Progenitor cell of endocrine pancreas (in vitro differentiated cells): ENCODE measurements at places on chromosomes 5 and 9. TPM values are rescaled to one million over a fixed set of nuclear protein-coding genes. Genes with fewer than 3 reads are reported as not detected.

- DNase-seq: no peak
Observed at GRCh38 chr5:146399481-146399880, 47.7 kb upstream of the TCERG1 start.

DNA sequence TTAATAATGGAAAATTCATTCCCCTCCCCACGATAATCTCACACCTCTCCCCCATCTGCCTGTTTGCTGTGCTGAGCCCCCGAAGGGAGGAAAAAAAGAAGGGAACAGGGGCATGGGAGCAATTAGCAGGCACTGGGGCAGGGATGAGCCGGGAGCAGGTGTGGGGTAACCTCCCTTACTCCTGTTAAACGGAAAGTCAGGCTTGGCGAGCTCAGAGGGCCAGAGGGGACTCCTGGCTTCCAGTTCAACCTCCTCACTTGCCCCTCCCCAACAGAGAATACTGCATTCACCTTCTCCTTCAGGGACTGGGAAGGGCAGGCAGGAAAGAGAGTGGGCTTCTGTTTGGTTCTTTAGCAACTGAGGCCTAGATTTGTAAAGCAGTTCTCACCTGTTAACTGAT lies 1.6 kb downstream of the AFAP1L1 start:
- DNase-seq: no peak

DNA sequence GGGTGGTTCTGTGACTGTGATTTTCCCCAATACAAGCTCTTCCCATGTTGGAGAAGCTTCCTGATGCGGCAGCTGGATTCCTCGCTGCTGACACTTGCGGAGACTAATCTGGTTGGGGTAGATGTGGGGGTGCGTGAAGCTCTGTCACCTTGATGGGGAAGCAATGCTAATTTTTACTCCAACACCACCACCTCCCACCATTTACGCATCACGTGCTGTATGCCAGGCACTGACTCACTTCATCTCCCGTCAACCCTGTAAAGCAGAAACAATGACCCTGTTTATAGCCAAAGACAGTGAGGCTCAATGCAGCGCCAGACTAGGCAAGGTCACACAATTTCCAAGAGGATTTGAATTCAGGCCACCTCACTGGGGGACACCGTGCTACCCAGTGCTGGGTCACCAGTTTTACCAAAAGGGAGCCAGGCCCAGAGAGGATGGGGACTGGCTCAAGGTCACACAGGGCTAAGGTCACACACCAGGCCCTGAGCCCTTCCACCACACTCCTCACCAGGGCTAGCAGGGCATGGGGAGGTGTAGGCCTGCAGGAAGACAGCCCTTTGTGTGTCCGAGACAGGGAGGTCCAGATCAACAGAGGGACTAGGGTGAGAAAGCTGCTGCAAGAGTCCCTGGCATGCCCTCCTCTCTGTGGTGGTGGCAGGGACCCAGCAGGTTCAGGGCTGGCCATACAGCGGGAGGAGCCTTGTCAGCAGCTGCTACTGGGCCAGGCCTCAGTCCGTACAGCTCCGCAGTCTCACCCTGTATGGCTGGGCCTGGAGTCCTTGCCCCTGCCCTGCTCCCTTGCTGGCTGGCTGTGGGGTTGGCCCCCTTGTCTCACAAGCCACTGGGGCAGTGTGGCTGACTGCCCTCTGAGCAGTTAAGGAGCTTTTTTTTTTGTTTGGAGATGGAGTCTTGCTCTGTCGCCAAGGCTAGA lies 3.3 kb downstream of the STKLD1 start:
- DNase-seq: no peak

DNA sequence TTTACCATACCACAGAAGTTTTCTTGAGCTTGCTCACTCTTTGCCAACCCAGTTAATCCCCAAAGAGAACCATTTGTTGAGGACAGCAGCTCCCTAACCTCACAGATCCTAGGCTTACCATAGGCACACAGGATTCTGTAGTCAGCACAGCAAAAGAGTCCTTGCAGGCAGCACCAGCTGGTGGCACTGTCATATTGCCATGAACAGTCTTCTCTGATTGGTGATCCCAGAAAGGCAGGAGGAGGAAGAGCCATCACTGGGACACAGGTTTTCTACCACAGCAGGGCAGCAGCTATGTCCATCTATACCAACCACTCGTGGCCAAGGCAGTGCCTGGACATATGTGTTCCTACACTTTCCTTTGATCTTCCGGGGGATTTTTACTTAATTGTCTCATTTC lies 297.1 kb upstream of the CD180 start:
- DNase-seq: no peak

DNA sequence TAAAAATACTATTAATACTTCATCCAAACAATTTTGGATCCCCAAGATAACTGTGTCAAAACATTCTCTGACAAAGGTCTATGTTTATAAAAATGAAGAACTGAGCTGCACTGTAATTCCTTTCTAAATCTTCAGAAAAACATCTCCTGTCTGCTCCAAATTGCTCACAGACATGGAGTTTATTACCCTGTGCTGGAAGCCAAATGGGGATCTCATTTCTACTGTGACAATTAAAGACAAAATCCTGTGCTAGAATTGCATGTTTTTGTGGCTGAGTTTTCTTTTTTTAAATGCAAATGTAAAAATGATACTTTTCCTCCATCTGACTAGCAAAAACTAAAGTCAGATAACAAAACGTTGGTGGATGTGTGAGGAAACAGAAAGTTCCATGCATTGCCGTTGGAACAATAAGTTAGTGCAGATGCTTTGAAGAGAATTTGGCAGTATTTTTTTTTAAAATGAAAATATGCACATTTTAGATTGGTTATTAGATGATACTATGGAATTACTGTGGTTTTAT lies 93.5 kb downstream of the GNA14 start:
- DNase-seq: no peak

DNA sequence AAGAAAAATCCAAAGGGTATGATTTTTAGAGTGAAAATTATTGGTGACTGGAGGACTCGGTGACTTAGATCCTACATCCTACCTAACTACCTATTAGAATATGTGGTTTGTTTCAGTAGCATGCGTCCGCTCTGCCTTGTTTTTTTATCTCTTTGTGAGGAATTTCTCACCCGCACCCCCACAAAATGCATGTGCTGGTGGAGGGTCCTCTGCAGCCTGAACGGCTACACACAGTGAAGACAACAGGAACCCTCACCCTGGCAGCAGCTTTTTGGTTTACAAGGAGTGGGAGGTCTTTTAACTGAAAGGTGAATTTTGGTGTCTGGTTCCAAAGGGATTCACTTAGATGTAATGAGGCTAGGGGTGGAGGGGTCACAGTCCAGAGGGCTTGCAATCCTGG lies 115.5 kb downstream of the GNA14 start:
- no peak for DNase-seq

DNA sequence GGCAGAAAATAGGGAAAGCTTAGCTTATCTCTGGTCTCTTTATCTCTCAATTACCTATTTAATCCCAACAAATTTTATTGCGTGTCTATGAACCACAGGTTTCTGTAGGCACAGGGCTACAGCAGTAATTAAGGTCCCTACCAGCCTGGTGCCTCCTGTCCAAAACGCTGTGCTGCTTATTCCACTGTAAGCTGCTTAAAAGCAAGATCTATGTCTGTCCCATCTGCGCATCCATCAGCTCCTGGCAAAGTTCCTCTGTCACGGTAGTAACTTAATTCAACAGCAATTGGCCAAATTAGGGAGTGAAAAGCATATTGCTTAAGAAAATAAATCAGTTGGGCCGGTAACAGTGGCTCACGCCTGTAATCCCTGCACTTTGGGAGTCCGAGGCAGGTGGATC lies 235.8 kb upstream of the VLDLR start:
- DNase-seq: no peak

DNA sequence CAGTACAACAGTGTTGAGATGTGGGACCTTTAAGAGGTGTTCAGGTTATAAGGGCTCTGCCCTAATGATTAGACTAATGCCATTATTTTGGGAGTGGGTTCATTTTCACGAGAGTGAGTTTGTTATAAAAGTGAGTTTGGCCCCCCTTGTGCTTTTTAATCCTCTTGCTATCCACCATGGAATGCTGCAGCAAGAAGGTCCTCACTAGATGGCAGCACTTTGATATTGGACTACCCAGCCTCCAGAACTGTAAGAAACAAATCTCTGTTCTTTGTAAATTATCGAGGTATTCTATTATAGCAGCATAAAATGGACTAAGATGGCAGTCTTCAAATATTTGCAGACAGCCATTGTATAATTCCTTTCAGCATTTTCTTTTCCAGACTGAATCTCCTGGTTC lies 212.4 kb downstream of the LRRC70 start:
- no peak for DNase-seq

DNA sequence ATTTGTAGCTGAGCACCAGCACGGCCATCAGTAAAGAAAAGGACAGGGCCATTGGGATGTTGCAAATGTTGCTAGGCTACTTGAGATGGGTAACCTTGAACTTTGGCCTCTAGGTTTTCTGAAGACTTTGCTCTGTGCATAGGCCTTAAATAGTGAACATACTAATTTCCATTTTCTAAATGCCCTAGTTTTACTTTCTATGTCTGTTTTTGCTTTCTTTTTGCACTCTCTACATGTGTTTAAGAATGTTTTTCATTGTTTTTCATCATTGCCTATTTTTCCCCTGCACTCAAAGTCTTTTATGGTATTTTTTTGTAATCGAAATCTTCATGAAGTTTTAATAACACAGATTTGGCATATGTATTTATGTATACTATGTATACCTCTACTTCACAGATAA lies at the start of gene IFNA17:
Gene IFNA17, minus strand, starts transcription at position 101 of the 400 bp plus-strand sequence. Its CDS starts 49 bp downstream, at position 52.
- DNase-seq: no peak

DNA sequence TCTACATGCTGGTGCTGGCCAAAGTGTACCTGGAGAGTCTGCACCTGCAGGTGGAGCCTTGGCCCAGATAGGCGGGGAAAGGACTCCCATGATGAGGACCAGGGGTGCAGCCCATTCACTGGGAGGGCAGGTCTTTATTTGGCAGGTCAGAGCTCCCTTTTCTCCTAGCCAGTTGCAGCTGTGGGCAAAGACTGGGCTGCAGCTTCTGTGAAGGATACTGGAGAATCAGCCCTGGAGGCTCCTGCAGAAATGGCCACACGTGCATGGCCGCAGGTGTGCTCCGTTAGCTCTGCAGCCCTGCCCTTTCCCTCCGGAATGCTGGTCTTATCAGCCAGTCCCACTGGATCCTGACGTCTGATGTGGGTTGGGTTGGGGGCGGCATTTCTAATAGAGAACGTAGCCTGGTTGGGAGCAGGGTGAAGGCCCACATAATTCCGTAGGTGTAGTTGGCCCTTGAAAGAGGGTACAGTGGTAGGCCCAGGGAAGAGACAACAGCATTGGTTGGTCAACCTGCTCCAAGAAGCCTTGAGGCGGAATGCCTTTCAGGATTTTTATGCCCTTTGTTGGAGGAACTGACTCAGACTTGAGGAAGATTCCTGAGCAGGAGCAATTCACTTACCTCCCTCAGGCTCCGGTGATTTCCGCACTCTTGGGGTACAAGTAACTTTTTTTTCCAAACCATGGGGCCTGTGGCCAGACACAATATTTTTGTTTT lies 22.0 kb upstream of the TIFAB start:
- DNase-seq: no peak

DNA sequence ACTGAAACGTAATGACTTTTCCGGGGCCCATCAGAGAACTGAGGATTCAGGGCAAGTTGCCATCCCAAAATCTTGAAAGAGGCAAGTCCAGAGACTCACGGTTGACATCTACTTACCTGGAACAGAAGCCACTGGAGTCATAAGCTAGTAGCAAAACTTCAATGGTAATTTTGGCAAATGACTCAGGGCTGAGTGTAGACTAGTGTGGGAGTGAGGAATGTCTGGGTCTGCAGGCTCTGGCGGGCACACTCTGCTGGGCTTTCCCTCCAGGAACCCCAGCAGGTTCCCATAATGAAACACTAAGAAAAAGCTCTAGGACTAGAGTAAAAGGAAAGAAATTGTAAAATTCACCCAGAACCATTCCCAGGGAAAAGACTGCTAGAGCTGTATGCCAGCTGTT lies 122.9 kb upstream of the NFIL3 start:
- no peak for DNase-seq

- no peak for DNase-seq
Observed at GRCh38 chr5:103456476-103456875, 106.1 kb downstream of the NUDT12 start.

DNA sequence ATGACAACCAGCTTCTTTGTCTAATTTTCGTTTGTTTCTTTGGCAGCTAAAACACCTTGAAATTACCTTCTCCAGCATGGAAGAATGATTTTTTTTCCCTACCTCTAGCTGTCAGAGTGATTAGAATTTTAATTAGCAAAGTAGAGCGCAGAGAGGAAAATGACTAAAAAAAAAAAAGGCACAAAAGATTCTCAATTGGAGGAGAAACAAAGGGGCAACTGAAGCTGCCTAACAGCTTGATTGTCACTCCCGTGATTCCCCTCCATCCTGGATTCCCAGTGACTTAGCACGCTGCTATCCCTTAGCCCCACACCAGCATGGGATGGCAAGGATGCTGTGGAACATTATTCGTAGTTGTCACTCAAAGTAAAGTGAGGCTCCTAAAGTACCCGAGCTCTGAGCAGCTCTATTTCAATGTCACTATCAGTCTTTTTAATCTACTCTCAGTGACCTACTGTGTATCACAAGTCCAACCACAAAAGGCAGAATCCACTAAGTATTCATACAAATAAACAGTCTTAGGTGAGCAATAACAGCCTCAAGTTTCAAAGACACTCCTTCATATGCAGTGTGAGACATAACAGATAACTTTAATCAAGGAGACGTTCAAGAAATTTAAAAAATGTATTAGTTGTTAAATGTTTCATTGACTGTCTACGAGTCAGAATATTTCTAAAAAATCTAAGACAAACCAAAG lies 710.0 kb upstream of the GRAMD2B start:
- no peak for DNase-seq

DNA sequence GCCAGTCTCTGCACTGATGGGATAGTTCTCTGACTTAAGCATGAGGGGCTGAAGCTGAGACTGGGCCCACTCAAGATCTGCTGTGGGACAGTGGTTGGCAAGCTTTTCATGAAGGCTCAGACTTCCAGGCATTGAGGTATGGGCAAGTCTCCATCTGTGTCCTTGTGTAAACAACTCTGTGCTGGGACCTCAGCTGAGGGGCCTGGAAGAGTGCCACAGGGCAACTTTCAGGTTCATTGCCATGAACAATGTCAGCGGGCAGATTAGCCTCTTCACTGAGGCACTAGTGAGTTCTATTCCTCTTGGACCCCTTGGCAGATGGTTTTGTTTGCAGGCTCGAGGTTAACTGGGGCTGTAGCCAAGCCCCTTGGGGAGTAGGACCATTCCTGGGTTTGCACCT lies 127.1 kb downstream of the MRPS30 start:
- DNase-seq: no peak

DNA sequence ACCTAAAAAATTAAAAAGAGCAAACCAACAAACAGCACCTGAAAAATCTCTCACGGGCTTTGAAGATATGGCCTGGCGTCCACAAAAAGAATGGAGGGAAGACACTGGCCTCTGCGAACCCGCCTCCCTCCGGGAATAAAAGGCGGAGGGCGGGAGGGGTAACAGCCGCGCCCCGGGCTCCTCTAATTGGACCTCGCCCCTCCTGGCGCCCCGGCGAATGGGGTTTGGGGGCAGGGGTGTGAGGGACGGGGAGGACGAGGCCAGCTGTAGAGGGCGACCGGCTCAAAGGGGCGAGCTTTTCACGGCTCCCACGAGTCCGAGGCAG lies 753 bp downstream of the FANCC start:
- DNase-seq: peak; percentile 52

- DNase-seq: no peak
Observed at GRCh38 chr5:14598225-14598624, 16.6 kb downstream of the OTULINL start.

Gene PHF24
- total RNA-seq: 0.29 and 0.38 TPM in 2 replicates

Gene LCP2
- not detected in 2 replicates for total RNA-seq

Gene OLFM1
- total RNA-seq: 1.7 and 1.8 TPM in 2 replicates

Gene ZDHHC11B
- total RNA-seq: 8.6 and 8.7 TPM in 2 replicates

Gene HSPA9
- 174 and 185 TPM in 2 replicates for total RNA-seq
